NCI-H446 treated with DMSO at 0.1 percent for 48 hours (cell line): ENCODE measurements at places on chromosomes 7 and 10.
A peak's percentile ranks its signal among the peaks of the same experiment; 100 is the strongest.

- DNase-seq, result no peak
Measured at GRCh38 chr7:158067931-158068482, 519.6 kb downstream of the PTPRN2 start.

- no peak for DNase-seq
Measured at GRCh38 chr10:119803264-119803663, 69.4 kb downstream of the MCMBP start.

DNA sequence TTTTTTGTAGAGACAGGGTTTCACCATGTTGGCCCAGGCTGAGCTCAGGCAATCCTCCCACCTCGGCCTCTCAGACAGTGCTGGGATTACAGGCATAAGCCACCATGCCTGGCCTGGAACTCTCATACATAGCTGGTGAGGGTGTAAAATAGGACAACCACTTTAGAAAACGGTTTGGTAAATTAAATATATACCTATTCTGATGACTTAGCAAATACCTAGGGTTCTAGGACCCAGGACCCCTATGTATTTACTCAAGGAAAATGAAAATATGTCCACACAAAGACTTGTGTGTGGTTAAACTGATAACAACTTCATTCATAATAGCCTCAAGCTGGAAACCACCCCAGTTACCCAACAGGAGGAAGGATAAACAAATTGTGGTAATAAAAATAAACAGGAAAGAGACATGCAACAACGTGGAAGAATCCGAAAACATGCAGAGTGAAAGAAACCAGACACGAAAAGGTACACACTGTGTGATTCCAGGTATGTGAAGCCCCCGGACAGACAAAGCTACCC, 52.7 kb downstream of the CARD11 start:
- no peak for DNase-seq

- no peak for DNase-seq
Measured at GRCh38 chr7:101140746-101141382, 13.4 kb upstream of the AP1S1 start.

GRCh38 chr10:124291001-124291701, 127.6 kb downstream of the OAT start:
- DNase-seq, result no peak

DNA sequence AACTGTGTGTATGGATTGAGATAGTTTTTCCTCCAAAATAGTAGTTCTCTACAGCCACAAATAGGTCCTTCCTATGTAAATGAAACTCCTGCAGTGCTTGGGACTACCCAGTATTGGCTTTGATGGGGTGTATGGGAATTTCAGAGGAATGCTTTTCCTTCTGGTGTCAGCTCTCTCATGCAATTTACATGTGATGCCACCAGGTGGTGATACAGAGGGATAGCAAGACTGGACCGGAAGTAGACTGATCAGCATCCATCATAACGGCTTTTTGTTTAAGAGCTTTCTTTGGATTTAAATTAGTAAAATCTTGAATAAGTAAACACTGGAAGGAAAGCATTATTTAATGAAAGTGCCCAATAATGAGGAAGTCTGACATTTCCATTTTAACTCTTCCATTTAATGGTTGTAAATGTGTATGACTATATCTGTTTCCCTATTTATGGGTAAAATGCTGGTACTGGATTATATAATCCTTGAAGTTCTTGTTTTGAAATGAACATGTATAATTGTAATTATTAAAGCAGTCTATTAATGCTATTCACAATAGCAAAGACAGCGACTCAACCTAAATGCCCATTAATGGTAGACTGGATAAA, 22.7 kb downstream of the DYNC1I1 start:
- DNase-seq, result no peak

DNA sequence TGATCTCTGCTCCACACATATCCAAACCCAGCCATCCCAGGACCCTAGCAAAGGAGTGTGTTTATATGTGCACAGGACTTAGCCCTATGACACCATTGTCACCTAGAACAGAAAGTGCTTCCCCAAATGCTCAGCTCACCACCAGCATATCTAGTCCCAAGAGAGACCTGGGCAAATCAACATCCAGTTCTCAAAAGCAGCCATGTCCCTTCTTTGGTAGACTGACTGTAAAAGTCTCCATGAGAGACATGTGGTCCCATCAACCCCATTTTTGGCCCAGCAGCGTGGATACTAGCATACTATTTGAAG, 20.9 kb upstream of the ARHGAP22 start:
- no peak for DNase-seq

DNA sequence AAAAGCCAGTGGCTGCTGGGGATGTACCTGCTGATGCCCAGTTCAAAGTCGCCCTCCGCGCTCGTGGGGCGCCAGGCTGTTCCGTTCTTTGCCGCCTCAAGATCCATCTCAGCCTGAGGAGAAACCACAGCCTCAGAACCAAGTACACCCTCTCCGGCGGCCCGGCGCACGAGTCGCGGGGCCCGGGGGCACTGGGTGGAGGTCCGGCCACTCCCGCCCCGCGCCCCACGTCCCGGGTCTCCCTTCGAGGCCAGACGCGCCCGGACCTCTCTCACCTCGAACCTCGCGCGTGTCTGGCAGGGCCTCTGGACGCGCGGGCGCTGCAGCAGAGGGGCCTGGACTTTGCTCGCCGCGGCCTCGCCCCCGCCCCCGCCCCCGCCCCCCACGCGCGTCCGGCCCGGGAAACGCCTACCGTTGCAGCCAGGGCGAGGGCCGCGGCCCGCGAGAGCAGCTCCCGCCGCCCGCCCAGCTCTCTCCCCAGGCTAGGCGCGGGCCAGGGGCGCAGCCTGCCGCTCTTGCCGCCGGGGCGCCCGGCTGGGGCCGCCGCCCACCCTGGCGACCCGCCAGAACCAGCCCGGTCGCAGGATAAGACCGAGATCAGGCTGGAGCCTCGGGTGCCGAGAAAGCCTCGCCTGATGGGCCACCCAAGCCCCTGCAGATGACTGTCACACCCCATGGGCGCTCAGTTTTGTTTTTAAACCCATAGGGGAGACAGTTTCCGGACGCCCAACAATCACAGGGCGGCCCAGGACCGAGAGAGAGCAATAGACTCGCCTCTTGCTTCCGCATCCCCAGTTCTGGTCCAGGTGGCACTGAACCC, at the start of gene ABCB4:
TSS of gene ABCB4 (minus strand) at position 322 of the 820 bp plus-strand sequence. CDS start at position 107, 215 bp downstream.
- no peak for DNase-seq

DNA sequence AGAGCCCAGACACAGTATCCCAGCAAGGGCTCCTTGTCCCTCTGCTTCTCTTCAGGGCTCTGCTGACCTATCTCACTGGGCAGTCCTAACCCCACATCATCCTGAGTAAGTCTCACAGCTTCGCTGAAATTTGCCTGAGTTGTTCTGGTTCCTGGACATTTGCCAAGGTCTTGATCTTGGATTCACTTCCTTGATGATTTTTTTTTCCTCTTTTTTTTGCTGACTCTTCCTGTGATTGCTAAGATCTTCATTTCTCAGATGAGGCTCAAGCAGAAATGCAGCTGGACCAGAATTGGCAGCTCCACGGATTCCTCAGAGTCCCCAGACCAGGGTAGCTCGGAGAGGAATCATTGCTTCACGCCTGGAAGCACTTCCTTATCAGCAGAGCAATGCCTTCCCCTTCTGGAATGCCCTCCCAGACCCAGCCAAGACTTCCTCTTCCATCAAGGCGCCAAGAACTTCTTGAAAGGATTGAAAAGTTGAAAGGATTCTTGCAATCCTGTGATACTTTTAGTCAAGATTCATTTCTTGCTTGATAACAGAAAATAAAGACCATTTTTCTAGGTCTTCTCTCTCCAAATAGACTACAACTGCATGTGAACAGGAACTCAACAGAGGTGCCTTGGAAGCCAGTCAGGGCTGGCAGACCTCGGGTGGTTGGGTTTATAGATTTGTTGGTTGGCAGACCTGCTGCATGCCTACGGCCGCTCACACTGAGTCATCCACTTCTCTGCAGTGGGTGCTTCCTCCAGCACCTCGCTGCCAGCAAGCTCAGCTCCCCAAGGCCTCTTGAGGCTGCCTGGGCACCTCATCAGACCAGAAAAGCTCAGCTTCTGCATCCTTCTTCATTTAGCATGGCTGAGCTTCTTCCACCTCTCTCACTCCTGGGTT, 8.8 kb upstream of the AFAP1L2 start:
- peak; percentile 10 for DNase-seq

GRCh38 chr7:1496531-1497292, 7.5 kb downstream of the INTS1 start:
- no peak for DNase-seq

DNA sequence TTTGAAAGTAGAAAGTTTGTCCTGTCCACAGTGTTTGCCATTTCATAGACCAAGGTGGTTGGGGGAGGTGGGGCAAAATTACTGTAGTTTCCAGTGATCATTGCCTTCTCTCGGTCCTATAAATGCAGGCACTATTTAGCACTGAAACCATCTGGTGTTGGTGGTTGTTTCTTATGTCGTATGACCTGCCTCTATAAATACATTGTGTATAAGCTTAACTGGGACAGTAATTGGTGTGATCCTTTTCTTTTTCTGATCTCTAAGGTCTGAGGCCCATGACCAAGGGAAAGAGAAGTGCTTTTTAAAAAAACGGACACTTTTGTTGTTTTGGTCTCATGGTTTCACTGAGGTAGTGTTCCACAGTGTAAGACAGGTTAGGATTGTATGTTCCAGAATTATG, 63.1 kb downstream of the AUTS2 start:
- DNase-seq, result no peak

GRCh38 chr7:20327055-20327454, 3.6 kb upstream of the ITGB8 start:
- peak; percentile 24 for DNase-seq

DNA sequence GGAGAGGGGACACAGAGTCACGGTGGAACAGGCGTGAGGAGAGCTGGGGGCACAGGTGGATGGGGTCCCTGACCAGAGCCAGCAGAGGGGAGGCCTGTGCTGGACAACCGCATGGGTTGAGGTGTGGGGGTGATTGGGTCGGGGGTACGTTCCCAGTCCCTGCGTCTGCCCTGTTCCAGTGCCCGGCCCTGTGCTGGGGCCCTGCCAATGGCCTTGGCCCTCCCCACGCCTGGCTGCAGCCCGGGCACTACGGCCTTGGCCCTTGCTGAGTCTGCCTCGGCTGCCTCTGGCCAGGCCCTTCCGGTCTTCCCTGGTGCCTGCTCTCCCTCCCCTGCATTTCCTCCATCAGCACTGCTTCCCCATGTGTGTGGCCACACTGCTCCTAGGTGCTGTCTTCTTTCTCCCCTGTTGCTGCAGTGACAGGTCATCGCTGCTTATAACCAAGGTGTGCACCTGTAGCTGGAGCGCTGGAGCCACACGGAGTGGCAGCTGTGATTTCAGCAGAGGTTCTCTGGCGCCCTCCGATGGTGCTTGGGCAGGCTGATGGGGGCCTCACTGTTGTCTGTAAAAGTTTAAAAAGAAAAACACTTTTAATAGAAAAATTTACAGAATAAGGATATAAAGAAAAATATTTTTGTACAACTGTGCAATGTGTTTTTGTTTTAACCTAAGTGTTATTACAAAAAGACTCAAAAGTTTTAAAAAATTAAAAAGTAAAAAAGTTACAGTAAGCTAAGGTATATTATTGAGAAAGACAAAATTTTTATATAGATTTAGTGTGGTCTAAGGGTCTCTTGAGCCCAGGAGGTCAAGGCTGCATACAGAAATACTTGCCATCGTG, 45.2 kb upstream of the BHLHA15 start:
- no peak for DNase-seq

GRCh38 chr7:18354108-18355085, 141.2 kb upstream of the HDAC9 start:
- DNase-seq, result no peak

DNA sequence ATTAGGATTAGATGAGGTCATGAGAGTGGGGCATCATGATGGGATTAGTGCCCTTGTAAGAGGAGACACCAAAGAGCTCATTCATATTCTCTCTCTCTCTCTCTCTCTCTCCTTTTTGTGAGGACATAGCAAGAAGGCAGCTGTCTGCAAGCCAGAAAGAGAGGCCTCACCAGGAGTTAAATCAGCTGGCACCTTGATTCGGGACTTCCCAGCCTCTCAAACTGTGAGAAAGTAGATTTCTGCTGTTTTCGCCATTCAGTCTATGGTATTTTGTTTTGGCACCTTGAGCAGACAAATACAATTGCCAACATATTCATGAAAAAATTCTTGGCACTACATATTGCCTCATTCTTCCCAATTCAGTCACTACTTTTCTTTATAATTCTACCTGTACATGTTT, 20.6 kb upstream of the ATAD1 start:
- DNase-seq, result no peak

- DNase-seq, result no peak
Measured at GRCh38 chr10:37975401-37975991, 951 bp downstream of the ZNF25 start.

DNA sequence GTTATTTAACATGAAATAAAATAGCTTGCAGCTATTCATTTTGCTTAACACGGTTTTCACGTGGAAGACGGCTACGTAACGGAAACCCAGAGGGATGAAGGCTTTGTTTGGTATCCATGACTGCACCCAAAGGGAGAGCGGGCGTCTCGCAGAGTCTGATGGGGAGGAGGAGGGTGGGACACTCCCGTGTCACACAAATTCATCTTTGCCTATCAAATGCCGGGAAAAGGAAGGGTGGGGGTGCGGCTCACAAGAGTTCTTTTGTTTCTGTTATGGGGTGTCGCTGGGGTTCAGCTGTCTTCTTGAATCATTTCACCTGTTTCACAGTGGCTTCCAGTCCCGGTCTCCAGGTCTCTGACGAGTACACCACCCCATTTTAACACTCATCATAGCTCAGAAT, 108.5 kb downstream of the ZRANB1 start:
- DNase-seq, result no peak

DNA sequence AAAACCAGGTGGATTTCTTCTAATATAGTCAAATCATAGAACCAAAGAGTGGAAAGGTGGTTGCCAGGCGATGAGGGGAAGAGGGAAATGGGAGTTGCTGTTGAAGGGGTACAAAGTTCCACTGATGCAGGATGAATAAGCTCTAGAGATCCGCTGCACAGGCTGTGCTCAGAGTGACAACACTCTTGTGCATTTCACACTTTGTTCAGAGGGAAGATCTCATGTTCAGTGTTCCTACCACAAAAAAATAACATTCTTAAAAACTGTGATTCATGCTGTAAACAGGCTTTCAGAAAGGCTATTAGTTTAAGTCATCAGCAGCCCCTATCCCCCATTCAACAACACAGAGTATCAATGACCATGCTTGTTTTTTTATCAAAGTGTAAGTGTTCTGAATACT, 213.8 kb downstream of the COBL start:
- no peak for DNase-seq

DNA sequence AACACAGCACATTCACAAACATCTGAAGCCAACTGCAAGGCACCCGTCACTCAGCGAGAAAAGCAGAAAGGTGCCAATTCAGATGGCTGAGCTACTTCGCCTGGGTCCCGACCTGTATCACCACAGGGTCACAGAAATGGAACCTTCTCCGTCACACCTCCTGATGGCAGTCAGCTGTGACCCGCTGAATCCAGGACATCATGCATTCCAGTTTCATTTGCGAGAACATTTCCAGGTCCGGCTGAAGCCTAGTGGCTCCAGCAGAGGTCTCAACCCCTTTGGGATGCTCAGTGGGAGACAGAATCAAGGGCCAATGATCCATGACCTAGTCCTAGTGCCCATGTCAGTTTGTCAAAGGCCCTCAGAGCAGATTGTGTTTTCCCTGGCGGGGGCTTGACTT, 193.6 kb upstream of the KLF14 start:
- DNase-seq, result no peak

DNA sequence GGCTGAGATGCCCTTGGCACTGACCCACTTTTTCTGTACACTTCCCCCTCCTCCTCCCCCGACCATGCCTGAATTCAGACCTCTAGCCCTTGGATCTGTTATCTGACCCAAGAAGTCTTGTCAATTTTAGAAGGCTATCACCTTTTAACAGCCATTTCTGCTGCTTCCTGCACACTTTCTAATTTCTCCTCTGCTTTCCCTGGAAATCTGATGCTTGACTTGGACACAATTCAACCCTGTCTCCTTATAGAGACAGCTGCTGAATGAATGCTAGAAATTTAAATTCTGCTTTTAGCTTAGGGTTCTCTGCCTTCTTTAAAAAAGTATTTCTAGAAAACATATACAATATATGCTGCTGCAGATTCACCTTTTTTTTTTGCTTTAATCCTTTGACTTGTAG, 417.9 kb upstream of the KLF6 start:
- DNase-seq, result peak; percentile 2
